ENCODE measurements at places on chromosomes 4 and X.

DNA sequence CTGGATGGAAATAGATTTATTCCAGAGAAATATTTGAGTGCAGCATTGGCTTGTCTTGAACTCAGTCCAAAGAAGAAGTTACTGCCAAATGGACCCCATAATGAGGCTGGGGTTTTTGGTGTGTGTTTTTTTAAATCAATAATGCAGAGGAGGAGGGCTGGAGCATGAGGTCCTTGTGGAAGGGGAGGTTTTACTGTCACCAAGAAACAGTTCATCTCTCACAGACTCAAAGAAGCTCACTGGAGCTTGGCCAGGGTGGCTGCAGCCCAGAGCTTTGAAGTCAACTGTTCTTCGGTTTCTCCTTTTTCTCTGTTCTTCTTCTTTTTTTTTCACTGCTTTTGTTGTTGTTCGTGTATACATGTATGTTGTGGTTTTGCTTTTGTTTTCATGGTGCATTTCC is 377.7 kb downstream of the FBXW7 start:
- DNase-seq, result no peak

DNA sequence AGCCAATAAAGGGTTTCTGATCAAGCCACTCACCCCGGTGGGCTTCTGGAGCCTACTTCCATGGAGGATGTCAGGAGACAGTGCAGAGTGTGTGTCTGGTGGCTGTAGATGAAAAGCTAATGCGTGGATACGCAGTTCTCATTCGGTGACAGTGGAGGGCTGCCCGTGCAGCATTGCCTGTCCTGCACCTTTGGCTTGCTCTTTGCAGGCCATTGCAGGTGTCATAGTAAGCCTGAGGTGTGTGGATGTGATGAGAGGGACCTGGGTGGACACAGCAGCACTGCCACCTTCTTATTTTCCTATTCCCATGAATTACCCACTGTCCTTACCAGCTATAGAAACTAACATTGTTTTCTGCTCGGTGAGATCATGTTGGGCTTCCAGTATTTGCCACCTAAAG is 101.2 kb downstream of the STK32B start:
- no peak for DNase-seq

GRCh38 chr4:128596853-128597252 is 212.6 kb upstream of the JADE1 start:
- DNase-seq, result no peak

GRCh38 chrX:103503853-103504207 is 15.5 kb downstream of the RAB40A start:
- no peak for DNase-seq

DNA sequence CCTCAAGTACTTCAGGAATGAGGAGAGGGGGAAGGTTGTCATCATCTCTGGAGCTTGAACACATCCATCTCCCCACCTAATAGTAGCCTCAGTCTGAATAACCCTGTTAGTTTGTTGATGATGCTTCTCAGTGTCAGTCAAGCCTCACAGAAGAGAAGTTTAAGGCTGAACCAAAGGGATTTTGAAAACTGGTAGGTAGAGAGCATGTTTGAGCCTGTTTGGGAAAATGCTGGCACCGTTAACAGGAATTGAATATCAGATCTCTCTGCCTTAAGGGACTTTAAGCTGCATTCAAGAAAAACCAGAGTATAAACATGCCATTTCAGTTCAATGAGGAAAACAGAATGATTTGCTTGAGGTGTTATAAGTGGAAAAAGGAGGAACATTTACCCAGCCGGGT is 73.1 kb downstream of the MAPK10 start:
- DNase-seq, result no peak

DNA sequence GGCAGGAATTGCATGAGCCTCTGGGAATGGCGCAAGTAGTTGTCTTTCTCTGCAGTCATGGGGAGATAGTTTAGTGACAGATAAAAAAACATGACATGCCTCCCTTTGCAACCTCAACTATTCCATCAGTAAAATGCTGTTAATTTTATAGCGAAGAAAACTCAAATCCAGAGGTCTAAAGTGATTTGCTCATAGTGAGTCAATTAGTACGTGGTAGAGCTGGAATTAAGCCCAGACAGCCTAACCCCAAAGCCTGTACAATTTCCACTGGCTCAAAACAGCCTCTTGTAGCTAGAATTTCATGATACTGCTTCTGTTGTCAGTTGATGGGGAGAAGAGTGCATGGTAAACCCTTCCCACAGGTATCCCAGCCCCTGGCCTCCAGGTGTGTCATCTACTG is 81.3 kb upstream of the TRPC5 start:
- no peak for DNase-seq

GRCh38 chr4:159757499-159757898 is 654.6 kb downstream of the RAPGEF2 start:
- no peak for DNase-seq

DNA sequence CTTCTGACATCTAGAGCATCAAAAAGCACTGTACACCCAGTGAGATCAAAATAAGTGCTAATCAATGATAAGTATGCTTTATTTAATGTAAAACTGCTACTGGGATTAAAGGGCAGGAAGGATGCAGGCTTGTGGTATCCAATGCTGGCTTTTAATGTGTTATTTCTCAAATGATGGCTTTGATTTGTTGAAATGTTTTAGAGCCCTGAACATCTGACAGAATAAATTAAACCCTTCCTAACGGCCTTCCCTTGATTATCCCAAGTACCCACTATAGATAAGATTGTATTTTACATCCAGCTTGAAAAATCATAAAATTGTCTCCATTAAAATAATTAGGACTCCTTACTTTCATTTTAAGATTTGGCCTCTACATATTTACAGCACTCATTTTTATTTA is 382.9 kb downstream of the HNRNPD start:
- no peak for DNase-seq

- peak; percentile 19 for DNase-seq
Measured at GRCh38 chr4:76689145-76689817, 208.7 kb downstream of the SOWAHB start.

GRCh38 chr4:122003335-122003734 is 51.5 kb upstream of the TRPC3 start:
- DNase-seq, result no peak

- DNase-seq, result no peak
Measured at GRCh38 chr4:16125571-16126445, 42.0 kb upstream of the PROM1 start.

DNA sequence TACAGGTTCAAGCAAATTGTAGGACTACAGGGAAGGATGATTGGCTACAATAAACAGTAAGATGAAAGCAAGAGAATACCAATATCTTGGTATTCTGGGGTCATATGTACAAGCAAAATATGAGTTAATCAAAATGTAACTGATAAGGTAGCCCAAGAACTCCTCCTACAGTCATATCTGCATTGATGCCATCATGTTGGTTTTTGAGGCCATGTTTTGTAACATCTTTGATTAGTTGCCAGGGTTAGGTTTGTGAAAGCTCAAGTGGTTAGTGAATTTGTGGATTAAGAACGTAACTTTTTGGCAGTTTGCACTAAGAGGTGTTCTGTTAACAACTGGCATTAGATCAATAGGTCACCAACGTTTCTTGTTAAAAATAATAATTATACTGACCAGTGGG is 59.6 kb downstream of the USP9X start:
- no peak for DNase-seq

- DNase-seq, result no peak
Measured at GRCh38 chr4:41750121-41750625, 1.6 kb upstream of the PHOX2B start.

GRCh38 chr4:70927502-70928137 is 25.5 kb downstream of the MOB1B start:
- no peak for DNase-seq

- DNase-seq, result no peak
Measured at GRCh38 chr4:37795581-37796195, 30.8 kb upstream of the PGM2 start.

- DNase-seq, result no peak
Measured at GRCh38 chr4:81664079-81664478, 192.4 kb upstream of the RASGEF1B start.

- DNase-seq, result no peak
Measured at GRCh38 chr4:3873408-3874027, 107.3 kb downstream of the ADRA2C start.

GRCh38 chr4:1855333-1856070 is 454 bp downstream of the LETM1 start:
- DNase-seq, result peak; percentile 31

GRCh38 chr4:170698334-170698733 is 608.6 kb upstream of the AADAT start:
- no peak for DNase-seq

- DNase-seq, result no peak
Measured at GRCh38 chr4:69830192-69830559, 29.8 kb downstream of the SULT1E1 start.

GRCh38 chr4:40688446-40689095 is 58.9 kb upstream of the RBM47 start:
- no peak for DNase-seq

DNA sequence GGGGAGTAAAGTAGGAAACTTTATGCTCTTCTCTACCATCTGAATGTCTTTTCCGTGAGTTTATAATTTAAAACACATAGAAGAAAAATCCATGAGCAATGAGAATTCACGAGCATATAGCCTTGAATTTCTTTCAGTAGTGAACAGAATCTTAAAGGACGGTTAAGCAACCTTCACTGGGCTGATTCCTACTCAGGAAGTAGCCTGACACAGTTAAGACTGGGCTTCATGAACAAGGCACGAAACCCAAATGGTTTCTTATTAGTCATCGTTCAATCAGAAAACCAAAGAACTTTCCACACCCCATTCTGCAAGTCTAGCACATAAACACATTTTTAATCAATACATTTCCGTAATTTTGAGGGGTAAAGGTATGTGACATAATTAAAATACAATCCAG is 95.8 kb downstream of the SH3KBP1 start:
- no peak for DNase-seq

DNA sequence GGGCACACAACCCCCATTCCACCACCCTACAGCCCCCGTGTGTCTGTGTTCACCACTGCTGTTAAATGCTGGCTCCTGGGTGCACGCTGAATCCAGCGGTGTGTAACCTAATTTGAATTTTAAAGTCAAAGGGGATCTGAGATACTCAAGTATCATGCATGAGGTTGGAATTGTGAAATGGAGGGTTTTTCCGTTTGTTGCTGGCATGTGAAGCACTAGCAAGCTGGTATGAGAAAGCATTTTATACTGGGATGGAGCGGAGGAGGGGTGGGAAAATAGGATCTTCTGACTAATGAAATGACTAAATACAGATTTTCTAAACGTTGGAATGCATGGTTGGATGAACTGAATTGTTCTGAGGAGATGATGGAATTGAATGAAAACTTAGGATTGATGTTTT is 36.9 kb upstream of the FAT1 start:
- DNase-seq, result no peak

DNA sequence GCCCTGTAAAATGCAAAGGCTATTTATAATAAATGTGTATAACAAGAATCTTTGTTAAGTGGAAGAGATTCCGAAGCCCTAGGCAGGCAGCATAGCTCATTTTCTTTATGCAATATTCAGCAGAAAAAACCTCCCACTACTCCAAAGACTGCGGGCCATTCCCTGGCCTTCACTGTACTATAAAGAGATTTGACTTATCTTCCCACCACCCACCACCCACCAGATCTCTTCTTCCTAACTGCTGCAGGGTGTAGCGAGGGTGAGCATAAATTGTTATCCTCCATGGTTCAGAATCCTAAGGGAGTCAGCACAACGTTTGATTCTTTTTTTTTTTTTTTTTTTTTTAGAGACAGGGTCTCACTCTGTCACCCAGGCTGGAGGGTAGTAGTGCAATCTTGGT is 114.8 kb downstream of the NSUN7 start:
- no peak for DNase-seq

GRCh38 chr4:5292101-5292500 is 240.8 kb downstream of the STK32B start:
- no peak for DNase-seq

- no peak for DNase-seq
Measured at GRCh38 chr4:17667653-17668201, 53.3 kb downstream of the MED28 start.

DNA sequence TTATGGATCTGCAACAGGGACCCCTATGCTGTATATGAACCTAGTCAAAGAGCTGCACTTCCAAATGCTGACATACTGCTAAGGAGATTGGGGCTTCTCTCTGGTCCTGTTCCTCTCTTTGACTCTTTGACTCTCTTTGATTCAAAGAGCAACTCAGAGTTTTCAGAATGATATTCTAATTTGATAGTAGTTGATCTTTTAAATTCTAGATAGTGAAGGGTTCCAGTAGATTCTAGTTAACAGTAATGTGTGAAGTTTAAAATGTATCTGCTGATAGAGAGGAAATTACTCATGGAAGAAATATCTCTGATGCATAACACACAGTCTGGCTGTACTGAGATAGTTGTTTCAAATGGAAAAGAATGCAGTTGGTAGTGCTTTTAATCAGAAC is 239.1 kb downstream of the RASL11B start:
- no peak for DNase-seq

DNA sequence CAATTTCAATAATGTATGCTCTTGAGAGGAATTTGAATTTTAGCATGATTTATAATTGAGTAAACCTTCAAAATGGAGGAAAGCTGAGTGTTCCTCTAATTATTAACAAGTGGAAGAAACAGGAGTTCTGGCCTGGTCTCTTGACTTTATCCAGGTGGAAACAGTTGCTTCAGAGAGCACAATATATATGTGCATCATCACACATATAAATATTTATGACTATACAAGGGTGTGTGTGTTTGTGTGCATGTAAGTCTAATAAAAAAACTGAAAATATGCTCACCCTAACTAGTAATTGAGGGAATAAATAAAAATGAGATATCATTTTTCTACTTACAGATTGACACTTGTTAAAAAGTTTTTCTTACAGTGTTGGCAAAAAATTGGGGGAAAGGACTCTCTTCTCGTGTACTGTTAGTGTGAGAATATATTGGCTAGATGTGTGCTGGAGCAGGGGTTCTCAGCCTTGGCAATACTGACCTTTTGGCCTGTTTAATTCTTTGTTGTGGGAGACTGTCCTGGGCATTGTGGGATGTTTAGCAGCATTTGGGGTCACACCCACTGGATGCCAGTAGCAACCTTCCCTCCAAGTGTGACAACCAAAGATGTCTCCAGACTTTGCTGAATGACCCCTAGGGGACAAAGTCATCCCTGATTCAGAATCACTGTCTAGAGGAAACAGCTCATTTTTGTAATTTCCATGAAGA is 20.8 kb upstream of the HERC5 start:
- DNase-seq, result no peak
